ACHN (cell line): ENCODE measurements at places on chromosomes 7 and 10.

GRCh38 chr10:126101736-126102135, 205.4 kb downstream of the FANK1 start:
- no peak for DNase-seq

GRCh38 chr7:40072268-40072667, 62.2 kb downstream of the MPLKIP start:
- no peak for DNase-seq

DNA sequence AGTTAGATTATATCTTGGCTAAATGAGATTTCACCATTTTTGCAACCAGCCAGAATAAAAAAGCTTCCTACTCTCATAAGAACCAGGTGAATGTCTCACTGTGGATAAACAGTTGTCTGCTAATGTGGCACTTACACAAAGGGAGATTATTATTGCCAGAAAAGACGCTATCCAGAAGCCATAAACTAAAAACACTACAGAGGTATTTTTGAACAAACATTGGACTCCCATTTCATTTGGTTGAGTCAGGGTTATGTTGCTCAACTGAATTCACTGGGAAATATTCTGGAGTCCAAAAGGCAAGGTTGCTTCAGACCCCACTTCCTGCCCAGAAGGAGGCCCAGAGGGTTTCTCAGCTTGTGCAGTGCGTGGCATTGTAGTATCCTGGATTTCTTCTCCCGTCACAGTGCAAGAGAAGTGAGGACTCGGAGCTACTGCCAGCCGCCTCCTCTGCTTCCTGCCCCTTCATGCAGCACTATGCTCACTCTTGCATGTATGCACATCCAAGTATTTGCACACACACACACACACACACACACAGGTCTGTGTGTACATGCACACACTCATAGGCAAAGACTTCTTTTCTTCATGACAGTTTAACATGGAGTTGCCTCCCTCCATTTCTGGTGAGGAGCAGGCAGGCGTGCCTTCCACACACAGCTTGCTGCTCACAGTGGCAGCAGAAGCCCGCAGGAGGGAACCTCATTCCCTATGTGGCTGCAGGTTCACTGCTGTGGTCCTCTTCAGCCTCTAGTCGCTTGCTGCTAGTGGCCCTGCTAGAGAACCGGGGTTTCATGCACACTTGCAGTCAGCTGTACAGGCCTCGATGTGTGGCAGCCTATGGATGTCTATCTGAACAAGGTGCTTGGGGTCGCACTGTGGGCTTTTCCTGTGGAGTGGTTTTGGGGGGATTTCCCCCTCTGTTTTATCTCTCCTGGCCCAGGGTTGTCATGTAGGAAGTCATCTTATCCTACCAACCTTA, 10.1 kb downstream of the DENND10 start:
- no peak for DNase-seq

GRCh38 chr10:111432588-111432987, 355.8 kb downstream of the ADRA2A start:
- DNase-seq = no peak

DNA sequence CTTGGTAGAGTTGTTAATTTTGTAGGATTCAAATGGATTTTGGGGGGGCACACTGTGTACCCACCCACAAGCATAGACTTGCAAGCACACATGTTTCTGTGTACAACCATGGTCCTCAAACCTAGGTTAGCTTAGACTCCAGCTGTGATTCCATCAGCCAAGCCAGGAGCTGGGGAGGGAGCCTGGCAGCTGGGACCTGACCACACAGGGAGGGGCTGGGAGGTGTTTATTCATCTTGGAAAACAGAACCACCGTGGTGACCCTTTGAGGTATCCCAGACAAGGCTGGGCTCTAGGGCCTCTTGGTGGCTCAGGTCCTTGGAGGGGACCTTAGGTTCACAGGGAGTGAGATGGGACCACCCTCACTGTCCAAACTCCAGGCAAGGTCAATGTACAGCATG, 410.3 kb downstream of the NEBL start:
- DNase-seq = no peak

GRCh38 chr10:63318491-63318890, 147.3 kb downstream of the JMJD1C start:
- no peak for DNase-seq

GRCh38 chr10:20396205-20396604, 500.9 kb downstream of the NEBL start:
- DNase-seq = no peak
